ENCODE measurements at places on chromosomes 7 and 10. TPM values are rescaled to one million over a fixed set of nuclear protein-coding genes. Genes with fewer than 3 reads are reported as not detected.

Gene EBF3
- total RNA-seq: 8.9 TPM

DNA sequence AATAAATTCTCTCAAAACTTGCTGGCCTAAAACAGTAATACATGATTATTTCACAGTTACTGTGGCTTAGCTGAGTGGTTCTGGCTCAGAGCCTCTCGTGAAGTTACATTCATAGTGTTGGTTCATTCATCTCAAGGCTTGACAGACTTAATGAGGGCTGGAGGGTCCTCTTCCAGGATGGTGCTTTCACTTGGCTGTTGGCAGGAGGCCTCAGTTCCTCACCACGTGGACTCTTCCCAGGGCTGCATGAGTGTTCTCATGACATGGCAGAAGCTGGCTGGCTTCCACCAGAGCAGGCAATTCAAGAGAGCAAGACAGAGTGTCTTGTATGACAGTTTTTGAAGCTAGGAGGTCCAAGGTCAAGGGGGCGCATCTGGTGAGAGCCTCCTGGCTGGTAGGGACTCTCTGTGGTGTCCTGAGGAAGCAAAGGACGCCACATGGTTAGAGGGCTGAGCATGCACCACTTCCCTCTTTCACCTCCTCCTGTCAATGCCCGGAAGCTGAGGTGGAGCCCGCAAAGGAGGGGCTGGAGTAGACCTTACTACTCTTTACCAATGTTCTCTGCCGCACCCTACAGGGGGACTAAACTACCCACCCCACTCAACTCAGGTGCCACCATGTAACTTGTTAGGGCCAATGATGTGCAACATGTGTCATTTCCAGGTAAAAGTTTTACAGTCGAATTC lies 58.2 kb upstream of the YAE1 start:
- DNase-seq: no peak

GRCh38 chr10:79274279-79275104 lies 72.8 kb upstream of the PPIF start:
- peak; percentile 98 for DNase-seq

GRCh38 chr7:41744161-41744560 lies 41.3 kb upstream of the INHBA start:
- no peak for DNase-seq

DNA sequence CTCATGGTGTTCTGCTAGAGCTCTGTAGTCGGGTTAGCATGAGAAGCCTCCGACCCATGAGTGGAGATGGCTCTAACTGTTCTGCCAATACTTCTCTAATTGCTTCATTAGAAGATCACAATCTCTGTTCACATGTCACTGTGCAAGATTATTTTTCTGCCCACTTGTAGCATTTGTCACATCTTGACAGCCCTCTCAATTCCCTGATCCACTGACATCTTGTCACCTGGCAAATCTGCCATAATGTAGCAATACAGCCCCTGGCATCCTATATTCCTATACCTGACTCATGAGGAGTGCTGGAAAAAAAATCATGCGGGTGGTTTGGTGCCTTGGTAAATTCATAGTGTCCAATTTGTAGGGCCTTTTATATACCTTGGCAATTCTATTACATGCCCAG lies 58.4 kb downstream of the ST8SIA6 start:
- no peak for DNase-seq

- no peak for DNase-seq
These were observed 89.7 kb upstream of the GRB10 start for GRCh38 chr7:50872437-50872836.
